ENCODE measurements at places on chromosomes 5 and 9. TPM values are rescaled to one million over a fixed set of nuclear protein-coding genes. Genes with fewer than 3 reads are reported as not detected.

The SEMA6A gene
- total RNA-seq, result 54.0 TPM

The ZNF300 gene
- total RNA-seq, result 21.3 TPM

The C5orf52 gene
- not detected for total RNA-seq

The GNAQ gene
- 78.5 TPM for total RNA-seq

The SUSD3 gene
- total RNA-seq, result 1.5 TPM

The GPR151 gene
- total RNA-seq, result not detected
